ENCODE measurements at places on chromosomes 5 and 9.
A peak's percentile ranks its signal among the peaks of the same experiment; 100 is the strongest.

GRCh38 chr5:141858079-141858765, 20.0 kb downstream of the PCDH1 start:
- no peak for DNase-seq

GRCh38 chr5:170466988-170467707, 36.7 kb upstream of the KCNIP1 start:
- DNase-seq = no peak

GRCh38 chr9:114156657-114157421, 1.5 kb downstream of the COL27A1 start:
- no peak for DNase-seq

DNA sequence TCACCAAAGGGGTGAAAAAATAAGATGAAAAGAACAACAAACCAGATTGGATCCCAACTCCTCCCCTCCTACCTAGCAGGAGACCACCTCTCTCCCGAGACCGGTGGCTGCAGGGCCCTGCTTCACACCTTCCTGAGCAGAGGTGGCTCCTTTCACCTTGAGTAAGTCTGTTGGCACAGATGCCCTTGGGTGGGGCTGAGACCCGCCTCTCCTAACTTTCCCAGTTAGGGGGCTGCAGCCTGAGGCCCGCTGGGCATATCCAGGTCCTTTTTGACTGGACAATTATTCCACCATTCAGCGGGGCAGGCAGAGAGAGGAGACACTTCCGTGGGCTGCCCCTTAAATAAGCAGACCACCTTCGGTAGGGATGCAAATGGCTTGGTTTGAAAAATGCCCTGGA, 1.3 kb downstream of the SLC25A48 start:
- DNase-seq = no peak

DNA sequence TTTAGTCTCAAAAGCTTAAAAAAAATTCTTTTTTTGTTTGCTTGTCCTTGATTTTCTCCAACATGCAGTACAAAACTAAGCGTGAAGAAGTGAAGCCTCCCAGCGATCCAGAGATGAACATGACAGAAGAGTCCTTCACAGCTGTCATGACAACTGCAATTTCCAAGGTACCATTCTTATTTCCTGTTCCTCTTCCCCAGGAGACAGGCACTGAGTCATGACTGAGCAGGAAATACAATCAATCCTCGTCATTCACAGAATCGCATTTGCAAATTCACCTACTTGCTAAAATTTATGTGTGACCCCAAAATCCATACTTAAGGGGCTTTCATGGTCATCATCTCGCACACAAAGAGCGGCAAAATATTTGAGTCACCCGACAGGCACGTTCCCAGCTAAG, 77.3 kb downstream of the SLC1A1 start:
- DNase-seq = no peak

DNA sequence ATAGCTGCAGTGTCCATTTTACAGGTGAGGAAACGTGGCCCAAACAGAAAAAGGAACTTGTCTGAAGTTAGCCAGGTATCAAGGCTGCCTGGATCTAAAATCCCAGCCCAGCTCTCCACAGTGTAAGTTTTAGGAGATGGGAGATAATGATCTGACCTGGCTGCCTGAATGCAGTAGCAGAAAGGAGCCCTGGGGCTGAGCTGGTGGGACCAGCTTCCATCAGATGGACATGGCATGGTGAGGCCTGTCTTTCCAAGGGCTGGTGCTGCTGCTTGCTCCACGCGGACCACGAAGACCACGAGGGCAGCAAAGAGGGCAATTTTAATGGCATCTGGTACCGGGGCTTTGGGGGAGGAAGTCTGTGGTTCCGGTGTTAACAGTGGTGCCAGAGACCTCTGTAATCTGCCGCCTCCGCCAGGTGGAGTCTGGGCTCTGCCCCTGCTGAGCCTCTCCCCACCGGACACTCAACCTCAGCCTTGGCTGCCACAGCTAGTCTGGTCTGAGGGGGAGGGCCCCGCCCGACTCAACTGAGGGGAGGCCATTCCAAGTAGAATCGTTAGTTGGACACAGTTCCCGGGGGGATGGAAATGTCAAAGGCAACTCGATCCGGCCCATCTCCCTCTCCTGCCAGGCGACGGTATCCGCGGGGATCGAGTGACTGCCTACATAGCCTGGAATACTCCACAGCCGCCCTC, 650 bp downstream of the MYORG start:
- DNase-seq = no peak

DNA sequence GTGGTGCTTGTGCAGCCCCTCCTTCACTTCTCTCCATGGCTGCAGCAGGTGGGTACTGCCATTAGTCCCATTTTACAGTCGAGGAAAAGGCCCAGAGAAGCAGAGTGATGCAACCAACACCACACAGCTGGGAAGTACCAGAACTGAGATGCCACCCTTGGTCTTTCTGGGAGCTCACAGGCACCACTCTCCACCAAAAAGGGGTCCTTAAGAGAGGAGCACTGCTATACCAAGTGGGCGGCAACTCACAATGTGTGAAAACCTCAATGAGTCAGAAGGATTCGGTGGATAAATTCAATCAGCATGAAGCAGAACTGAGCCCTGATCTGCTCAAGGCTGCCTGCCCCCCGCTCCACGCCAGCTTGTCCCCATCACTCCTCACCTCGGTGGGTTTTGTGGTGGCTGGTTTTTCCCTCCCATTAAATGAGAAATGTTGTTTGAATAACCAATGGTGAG, 213.7 kb downstream of the FSTL4 start:
- no peak for DNase-seq

- no peak for DNase-seq
Observed at GRCh38 chr9:93004561-93004960, 53.9 kb upstream of the SUSD3 start.

- no peak for DNase-seq
Observed at GRCh38 chr5:98934546-98934945, 5.7 kb upstream of the CHD1 start.

- peak; percentile 58 for DNase-seq
Observed at GRCh38 chr9:4334410-4334813, 34.5 kb upstream of the GLIS3 start.

DNA sequence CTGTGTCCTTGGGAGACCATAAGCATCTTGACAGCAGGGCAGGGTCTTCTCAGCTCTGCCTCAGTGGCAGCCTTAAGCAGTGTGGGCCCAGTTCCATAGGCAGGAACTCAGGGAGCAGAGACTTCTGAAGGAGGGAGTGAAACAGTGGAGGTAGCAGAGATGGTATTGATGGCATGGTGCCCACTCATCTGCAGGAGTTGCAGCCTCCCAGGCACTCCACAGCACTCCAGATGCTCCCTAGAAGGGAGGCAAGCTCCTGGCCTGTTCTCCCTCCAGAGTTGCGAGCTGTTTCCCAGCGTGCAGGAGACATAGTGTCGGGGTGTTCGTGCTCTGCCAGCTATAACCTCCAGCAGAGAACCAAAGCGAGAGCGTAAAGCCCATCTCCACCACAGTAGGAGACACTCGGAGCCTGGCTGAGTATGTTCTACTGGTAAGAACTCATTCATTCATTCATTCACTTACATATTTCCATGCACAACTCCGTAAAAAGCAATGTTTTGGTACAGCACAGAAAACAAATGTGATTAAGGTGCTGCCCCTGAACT, 31.4 kb upstream of the UNC5A start:
- DNase-seq = no peak

- DNase-seq = no peak
Observed at GRCh38 chr5:73605223-73606087, 20.5 kb upstream of the ARHGEF28 start.

DNA sequence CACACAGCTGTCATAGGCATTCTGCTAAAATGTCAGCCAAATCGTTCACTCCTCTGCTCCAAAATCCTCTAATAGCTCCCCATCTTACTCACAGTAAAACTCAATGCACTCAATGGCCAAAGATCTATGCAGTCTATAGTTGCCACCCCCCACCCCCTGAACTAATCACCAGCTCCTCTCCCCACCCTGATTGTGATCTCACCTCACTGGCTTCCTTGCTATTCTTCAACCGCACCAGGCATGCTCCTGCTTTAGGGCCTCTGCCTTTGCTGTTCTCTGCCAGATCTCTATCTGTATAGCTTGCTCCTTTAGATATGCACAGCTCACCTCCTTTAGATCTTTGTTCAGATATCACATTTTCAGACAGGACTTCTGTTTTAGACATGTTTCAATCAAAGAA, 33.2 kb upstream of the SNX2 start:
- no peak for DNase-seq

DNA sequence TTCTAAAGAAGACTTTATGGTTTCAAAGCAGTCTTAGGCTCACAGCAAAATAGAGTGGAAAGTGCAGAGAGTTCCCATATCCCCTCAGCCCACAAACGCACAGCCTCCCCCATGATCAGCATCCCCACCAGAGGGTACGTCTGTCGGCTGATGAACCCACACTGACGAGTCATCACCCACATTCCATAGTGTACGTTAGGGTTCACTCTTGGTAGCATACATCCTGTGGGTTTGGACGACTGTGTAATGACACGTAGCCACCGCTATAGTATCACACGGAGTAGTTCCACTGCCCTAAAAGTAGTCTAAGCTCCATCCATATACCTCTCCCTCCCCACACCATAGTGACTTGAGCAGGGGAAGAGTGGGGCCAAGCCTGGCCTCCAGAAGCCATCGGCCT, 135.7 kb upstream of the PHYKPL start:
- DNase-seq = no peak

DNA sequence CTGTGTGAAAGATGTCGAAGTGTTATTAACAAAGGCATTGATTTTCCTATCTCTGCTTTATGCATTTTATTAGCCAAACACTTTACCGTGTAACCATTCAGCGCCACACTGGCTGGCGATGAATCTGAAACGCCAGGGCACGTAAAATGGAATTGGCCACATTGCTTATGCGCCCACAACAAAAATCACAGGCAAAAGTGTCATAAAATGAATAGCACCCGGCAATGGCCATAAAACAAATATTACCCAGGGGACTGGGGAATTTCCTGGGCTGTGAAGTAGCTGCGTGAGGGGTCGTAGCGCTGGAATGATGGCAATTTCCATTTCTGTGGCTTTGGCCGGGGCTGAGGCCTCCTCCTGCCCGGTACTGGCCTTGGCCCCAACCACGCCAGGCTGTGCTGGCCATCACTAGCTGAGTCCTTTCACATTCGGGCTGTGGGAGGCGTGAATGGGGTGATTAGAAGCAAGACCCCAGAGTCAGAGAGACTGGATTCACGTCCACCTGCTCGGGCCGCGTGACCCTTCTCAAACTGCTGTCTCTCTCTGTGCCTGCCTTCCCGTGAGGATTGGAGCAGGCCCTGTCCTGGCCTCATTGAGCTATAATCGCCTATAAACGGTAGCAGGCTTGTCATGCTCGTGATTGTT, 254.5 kb downstream of the PBX3 start:
- DNase-seq = no peak

DNA sequence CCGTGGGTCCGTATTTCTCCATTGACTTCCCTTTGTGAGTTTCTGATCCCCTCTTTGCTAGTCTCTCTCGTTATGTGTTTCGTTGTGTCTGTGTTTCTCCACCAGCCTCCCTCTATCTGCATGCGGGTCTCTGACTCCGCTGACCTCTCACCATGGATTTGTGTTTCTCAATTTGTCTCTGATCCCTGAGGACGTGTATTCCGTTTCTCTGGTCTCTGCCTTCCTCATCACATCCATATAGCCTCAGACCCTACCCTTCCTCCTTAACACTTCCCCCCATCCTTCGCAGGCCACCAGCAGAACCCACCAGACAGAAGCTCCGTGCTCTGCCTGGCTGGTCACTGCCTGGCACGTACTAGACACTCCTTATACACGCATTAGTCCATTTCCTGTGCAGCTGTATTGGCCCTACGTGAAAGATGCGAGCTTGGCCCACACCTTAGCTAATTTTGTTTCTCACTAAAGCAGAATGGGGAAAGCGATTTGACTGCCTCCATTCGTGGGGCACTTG, 631 bp downstream of the B4GALT7 start:
- DNase-seq = no peak

GRCh38 chr9:123894822-123895221, 35.1 kb downstream of the DENND1A start:
- DNase-seq = no peak

GRCh38 chr5:180389252-180390101, 36.3 kb upstream of the GFPT2 start:
- DNase-seq = no peak

DNA sequence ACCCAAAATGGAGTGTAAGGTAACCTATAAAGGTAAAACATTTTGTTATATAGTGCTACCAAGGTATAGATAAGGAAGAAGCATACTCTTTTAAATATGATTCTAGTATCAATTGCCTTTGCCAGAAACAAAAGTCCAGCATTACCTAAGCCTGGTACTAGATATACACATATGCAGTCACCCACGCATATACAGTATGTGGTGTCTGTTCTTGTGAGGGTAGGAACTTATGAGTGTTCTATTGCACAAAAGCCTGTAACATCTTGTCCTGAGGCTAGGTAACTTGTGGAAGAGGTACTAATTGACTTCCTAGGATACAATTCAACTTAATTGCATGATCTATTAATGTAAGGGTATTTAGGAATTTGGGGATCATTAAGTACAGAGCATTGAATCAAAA, 31.3 kb upstream of the IFNE start:
- no peak for DNase-seq

DNA sequence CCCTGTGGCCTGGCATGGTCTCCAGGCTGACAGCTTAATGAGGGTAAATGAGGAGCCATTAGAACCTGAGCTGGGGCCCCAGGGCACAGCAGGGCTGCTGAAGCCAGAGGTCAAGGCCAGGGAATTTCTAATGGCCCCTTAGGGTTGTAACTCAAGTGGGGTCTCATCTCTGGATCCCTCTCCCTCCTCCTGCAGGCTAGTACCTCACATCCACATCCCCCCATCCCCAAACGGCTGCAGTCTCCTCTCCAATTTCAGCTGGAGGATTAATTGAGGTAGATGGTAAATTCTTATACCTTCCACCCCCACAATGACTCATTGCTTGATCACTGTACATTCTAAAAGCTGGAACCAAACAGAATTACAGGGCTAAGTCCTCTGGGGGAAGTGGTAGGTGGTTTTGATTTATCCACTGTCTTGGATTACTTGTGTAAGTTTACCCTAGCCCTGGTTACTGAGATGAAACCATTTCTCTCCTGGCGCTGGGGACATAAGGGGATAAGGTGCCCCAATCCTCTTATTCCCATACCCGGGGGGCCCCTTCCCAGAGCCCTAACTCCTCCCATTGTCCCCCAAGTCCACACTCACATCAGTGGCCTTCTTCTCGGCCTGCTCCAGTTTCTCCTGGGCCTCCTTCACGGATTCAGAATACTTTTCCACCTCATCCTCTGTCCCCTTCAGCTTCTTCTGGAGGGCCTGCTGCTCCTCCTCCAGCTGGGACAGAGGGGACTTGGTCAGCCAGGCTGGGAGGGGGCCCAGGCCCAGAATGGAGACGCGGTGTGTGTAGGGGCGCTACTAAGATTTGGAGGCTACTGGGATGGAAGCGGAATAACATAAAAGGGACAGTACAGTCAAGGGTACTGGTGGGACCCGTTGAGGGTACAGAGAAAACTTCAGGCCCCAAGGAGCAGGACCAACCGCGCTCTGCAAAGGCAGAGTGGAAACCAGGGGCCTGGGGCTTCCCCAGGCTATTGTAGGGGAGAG, 875 bp downstream of the TPM2 start:
- DNase-seq = no peak

GRCh38 chr9:99026271-99026955, 78.5 kb upstream of the TGFBR1 start:
- DNase-seq = no peak

Measured in NCI-H2081 treated with DMSO at 0.1 percent for 48 hours (cell line).